CD4-positive, alpha-beta T cell (primary cell): ENCODE measurements at places on chromosomes 16 and 17.

GRCh38 chr17:60318830-60319229 lies 73.1 kb downstream of the USP32 start:
- DNase-seq, result no peak

DNA sequence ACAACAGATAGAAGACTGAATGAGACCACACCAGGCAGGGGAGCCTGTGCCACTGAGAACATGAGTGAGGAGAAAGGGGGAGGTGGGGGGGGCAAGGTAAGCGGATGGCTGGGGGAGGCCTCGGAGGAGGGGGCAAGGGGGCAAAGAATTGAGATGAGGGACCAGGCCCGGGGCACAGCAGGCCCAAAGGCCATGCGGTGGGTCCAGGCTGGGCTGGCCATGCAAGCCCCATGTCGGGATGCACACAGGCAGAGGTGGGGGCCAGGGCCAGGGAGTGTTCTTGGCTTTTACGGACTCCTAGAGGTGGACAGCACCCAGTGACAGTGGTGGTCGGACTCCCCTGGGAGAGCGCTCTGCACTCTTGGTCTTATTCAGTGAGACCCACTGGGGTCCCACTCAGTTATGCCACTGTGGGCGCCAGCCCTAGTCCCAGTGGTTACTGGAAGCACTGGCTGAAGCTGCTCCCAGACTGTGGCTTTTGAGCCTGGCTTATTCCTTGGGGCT lies 4.8 kb upstream of the MTHFSD start:
- DNase-seq, result no peak

GRCh38 chr17:39208893-39209292 lies 8.8 kb downstream of the RPL19 start:
- no peak for DNase-seq

GRCh38 chr16:3754772-3755171 lies 37.4 kb upstream of the TRAP1 start:
- DNase-seq, result no peak

DNA sequence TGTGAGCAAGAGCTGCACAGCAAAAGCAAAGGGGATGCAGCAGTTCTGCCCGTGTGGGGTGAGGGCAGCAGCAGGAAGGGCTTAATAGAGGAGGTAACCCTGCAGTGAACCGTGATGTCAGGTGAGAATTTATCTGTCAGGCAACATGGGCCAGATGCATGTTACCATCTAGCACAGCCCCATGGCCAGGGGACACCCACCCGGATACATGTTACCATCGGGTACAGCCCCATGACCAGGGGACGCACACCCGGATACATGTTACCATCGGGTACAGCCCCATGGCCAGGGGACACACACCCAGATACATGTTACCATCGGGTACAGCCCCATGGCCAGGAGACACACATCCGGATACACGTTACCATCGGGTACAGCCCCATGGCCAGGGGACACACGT lies 99.4 kb downstream of the RBFOX3 start:
- DNase-seq, result no peak
